ENCODE measurements at places on chromosomes 16 and 17.

DNA sequence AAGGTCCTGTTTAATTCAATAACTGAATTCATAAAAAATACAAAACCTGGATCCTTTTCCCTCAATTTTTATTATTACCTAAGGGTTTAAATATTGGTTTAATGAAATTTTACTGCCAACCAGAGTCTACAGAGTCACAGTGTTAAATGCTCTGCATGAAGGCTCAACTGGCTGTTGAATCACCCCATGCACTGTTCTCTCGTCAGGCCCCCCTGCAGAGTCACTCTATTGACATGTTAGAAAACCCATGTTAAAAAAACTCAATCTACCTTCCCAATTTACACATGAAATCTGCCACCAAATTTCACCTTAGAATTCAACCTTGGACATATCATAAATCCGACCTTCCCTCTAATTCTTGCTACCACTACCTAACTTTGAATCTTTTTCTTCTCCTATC is 43.3 kb upstream of the ULK2 start:
- DNase-seq, result no peak

GRCh38 chr17:78379131-78379491 is 662 bp downstream of the PGS1 start:
- no peak for DNase-seq

GRCh38 chr17:31544186-31544585 is 152.7 kb downstream of the RAB11FIP4 start:
- no peak for DNase-seq

GRCh38 chr16:30839523-30840227 is 52.7 kb upstream of the ZNF629 start:
- no peak for DNase-seq

GRCh38 chr16:50263940-50264929 is 2.1 kb upstream of the ADCY7 start:
- no peak for DNase-seq

DNA sequence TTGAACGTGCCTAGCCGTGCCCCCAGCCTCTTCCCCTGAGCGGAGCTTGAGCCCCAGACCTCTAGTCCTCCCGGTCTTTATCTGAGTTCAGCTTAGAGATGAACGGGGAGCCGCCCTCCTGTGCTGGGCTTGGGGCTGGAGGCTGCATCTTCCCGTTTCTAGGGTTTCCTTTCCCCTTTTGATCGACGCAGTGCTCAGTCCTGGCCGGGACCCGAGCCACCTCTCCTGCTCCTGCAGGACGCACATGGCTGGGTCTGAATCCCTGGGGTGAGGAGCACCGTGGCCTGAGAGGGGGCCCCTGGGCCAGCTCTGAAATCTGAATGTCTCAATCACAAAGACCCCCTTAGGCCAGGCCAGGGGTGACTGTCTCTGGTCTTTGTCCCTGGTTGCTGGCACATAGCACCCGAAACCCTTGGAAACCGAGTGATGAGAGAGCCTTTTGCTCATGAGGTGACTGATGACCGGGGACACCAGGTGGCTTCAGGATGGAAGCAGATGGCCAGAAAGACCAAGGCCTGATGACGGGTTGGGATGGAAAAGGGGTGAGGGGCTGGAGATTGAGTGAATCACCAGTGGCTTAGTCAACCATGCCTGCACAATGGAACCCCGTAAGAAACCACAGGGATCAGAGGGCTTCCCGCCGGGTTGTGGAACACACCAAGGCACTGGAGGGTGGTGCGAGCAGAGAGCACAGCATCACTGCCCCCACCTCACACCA is 724 bp downstream of the GAA start:
- no peak for DNase-seq

DNA sequence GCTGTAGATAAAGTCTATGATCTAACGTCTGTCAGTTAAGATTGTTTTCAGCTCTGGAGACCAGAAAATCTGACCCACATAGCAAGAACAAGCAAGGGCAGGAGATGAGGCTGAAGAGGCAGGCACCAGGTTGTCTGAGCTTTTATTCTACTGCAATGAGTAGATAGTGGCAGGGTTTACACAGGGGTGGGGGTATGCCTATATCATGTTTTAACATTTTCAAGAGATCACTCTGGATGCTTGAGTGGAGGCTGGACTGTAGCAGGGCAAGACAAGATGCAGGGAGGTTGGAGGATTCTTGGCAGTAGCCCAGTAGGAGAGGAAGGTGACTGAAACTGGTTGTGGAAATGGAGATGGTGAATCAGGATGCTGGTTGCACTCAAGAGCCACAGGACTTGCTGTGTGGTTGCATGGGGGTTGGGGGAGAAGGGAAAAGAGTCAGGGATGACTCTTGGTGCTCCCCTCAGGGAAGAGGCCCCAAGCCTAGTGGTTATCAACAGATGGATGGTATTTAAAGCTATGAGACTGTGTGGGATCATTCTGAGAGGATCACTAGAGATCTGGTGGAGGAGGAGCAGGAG is 143.1 kb upstream of the KCNJ18 start:
- DNase-seq, result no peak

DNA sequence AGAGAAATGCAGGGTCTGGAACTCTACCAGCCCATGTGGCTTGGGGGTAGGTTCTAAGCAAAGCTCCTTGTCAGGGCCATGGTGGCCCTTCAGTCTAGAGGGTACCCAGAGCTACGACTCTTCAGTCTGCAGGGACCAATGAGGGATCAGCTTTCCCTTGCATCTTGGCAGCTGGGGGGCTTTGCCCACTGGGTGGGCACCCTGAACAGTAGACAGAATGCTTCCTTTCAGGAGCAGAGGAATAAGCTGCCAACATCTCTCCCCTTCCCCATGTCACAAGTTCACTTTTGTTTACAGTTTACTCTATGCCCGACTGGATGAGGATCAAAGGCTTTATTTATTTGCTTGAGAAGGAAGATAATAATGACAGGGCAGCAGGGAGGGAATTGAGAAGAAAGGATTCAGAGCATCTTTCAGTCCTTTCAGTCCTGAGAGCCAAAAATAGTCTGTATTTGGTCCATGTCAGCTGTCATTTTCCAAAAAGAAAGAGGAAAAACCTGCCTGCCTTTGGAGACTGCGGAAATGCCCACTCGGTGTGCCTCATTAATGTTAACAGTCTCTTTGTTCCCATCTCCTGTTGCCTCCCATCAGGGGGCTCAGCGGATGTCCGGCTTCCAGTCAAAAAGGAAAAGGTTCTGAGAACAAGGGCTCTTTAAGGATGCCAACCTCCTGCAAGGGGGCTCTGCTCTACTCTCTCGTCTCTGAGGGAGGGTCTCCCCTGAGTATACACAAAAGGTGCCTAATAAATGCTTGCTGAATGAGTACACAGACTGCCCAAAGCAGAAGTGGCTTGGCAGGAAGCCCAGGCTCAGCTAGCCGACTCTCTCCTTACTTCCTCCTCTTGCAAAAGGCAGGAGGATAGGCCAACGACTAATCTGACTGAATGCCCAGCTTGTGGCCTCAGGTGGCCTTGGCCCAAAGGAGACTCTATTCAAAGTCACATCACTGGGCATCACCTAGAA is 17.1 kb downstream of the TRAF4 start:
- no peak for DNase-seq

DNA sequence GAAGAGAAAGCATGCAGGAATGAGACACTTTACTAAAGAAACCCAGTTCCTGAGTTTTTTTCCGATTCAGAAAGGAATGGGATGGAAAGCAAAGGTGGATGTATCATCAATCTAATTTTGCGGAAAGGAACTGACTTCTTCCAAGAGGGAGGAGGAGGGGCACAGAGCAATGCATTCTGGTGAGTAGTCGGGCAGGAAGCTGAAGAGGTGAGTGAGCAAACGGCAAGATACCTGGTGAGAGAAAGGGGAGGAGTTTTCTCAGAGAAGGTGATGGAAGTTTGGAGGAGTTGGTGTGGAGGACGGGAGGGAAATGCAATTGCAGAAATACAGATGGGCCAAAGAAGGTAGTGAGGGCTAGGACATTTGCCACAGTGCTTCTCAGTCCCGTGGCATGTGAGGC is 713.2 kb downstream of the KCNJ2 start:
- DNase-seq, result no peak

GRCh38 chr16:64375391-64375980 is 746.4 kb downstream of the CDH11 start:
- DNase-seq, result no peak

GRCh38 chr16:185691-186090 is 5.4 kb downstream of the HBQ1 start:
- no peak for DNase-seq

DNA sequence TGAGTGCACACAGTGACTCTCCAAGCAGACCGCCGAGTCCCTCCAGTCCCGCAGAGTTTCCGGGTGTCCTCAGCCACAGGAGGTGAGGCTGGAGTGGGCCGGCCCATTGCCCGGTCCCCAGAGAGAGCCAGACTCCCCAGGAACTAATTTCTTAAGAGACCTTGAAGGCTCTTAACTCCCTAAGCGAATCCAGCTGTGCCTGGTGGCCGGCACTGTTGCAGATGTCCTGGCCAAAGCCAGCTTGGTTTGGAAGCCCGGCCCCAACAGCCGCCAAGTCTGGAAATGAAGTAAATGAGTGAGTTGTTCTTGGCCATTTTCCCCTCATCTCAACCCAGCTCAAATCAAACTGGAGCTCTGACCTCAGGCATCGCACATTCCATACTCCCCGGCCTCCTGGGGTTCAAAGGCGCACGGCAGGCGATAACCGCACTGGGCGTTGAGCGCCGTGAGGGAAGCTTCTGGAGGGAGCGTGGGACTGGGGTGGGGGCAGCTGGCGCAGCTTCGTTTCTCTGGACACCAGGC is 42.0 kb downstream of the CMIP start:
- no peak for DNase-seq

GRCh38 chr16:31535737-31536136 is 8.0 kb downstream of the AHSP start:
- DNase-seq, result no peak

- DNase-seq, result no peak
These were observed 32.5 kb downstream of the PPM1E start for GRCh38 chr17:58788199-58788598.

DNA sequence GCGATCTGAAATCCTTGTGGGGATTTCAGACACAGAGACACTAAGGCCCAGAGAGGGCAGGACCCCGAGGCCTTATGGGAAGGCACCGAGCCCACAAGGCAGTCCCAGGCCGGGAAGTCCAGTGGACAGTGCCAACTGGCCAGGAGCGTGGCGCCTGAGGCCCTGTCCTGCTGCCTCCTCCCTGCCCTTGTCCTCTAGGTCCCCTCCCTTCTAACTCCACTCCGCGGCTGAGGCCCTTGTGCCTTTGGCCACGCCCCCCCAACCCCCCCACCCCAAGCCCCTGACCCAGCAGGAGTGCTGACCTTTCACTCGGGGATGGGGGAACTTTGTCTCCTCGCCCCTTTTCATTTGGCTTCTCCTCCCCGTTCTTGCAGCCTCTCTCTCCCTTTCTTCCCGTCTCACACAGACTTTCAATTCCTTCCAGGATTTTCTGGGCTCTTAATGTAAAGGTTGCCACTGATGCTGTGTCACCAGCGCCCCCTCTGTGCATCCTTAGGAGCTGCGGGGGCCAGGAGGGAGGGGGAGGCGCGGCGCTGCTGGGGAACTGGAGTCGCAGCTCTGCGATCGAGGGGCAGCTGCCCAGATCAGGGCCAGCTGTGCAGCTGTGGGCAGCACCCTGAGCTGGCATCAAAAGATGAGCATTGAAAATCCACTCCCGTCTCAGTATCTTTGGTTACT is 29.1 kb downstream of the CRHR1 start:
- DNase-seq, result no peak

DNA sequence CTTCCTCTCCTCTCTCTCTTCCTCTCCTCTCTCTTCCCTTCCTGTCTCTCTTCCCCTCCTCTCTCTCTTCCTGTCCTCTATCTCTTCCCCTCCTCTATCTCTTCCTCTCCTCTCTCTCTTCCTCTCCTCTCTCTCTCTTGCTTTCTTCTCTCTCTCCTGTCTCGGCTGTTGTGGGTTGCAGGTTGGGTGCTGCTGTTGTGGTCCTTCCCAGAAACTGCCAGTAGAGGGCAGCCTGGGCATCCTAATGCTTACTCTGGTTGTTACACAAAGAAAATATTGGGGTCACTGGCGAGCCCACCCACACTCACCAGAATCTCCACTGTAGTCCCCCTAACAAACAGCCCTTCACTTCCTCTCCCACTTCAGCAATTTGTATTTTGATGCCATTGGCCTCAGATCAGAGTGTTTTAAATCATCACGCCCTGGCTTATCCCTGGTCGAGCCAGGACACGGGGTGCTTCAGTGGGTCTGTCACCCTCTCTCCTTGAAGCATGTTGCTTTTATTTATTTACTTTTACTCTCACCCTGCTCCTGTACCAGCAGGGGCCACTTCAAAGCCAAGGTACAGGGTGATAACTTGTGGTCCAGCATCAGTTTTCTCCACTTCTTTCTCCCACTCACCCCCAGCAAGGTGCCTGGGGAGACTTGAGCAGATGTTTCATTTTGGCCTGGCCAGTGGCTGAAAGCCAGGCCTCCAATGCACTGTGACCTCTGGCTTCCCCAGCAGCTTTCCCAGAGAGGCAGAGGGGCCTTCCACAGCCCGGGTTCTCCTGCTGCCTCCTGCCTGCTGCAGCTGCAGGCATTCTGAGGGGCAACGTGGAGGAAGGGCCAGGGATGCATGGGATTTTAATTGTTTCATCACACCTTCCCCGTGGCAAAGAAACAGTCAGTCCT is 4.7 kb upstream of the MMP15 start:
- no peak for DNase-seq

DNA sequence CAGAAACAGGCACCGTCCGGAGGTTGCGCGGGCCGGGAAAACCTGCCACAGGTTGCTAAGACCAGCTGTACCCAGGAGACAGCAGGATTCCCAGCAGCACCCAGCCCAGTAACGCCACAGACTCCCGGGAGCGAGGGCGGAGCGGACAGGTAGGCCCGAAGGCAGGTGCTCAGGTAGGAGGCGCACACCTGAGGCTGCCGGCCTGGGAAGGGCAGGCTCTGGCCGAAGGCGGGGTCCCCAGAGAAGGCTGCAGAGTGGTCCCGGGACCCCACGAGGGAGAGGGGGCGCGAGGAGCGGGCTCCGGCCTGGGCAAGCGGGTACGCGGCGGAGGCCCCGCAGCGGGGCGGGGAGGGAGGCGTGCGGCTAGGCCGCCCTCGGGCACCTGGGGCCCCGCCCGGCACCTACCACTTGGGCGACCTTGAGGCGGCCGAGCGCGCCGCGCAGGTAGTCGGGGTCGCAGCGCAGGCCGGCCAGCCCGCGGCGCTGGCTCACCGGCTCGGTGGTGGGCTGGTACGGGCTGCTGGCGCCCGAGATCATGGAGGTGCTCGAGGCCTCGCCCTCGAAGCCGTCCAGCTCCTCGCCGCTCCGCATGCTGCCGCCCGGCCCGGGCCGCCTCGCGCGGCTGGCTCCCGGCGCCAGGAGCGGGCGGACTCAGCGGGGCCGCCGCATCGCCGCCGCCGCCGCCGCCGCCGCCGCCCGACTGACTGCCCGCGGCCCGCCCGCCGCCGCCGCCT is 441 bp downstream of the CMTM4 start:
- no peak for DNase-seq
